ENCODE measurements at places on chromosomes 2 and 18.

GRCh38 chr18:42114310-42114943 lies 159.4 kb downstream of the PIK3C3 start:
- DNase-seq = no peak

DNA sequence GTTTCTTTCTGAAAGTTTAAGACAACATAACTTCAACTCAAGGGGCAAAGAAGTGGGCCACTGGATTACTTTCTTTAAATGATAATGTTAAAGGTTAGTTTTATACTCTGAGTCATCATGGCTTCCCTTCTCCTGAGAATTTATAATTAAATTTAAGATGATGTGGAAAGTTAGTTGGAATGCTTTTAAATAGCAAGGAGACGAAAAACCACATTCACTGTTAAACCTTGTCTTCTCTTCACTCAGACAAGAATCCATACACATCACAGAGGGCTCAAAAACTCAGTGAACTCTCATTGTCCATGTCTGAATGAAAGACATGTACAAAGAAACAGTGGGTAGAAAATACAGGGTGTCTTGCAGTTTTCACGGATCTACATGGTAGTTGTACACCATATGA lies 65.6 kb downstream of the COL5A2 start:
- no peak for DNase-seq

DNA sequence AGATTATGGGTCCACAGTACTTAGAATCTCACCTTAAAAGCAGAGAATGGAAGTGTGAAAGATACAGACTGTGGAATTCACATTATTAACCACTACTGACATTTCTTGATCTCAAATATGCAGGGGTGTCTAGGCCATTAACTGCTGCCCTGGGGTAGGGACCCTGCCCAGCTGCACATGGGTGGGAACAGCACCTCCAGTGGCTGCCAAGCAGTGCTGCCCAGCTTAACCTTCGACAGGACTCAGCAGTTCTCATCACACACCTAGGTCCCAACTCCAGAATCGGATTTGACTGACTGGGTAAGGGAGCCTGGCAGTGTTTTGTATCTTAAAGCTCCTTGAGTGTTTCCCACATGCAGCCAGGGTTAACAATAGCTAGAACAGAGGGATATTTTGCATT lies 14.9 kb downstream of the ERFE start:
- DNase-seq = no peak

DNA sequence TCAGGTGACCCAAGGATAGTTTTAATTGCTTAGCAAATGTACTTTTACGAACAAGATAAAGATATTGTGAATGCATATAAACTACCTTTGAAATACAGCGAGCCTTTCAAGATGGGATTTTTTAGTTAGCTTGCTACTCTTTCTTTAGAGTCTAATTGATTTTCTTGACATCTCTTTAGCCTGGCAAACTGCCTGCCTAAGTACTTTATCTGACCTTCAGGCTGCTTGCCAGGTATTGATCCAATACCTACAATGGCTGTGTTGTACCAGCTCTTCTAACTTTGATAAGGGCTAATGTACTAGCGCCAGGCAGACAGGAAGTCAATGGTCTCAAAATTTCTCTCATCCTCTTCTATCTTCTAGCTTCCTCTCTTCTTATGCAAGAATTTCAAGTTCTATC lies 414.4 kb upstream of the ACVR2A start:
- DNase-seq = no peak

GRCh38 chr2:19358242-19359020 lies at the start of gene OSR1:
OSR1 (minus strand) TSS chr2:19358623; CDS start chr2:19353805, 4,818 bp downstream.
- no peak for DNase-seq

- no peak for DNase-seq
Measured at GRCh38 chr2:238077292-238077691, 16.5 kb downstream of the SCLY start.

DNA sequence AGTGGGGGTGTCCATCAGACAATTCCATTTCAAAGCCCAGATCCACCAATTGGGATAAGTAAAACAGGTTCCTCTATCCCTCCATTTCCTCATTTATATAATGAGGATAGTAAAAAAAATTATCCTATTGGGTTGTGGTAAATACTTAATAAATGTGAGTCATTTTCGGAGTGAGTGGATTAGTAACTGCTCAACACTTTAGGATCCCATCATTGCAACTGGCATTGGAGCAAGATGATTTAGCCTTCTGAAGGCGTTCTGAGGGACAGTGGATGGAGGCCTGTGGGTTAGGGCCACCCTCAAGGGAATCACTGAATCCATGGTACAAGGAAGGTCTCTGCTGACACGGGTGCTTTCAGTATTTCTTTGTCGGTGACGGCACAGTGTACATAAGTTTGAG lies 108.6 kb upstream of the FZD7 start:
- DNase-seq = no peak

DNA sequence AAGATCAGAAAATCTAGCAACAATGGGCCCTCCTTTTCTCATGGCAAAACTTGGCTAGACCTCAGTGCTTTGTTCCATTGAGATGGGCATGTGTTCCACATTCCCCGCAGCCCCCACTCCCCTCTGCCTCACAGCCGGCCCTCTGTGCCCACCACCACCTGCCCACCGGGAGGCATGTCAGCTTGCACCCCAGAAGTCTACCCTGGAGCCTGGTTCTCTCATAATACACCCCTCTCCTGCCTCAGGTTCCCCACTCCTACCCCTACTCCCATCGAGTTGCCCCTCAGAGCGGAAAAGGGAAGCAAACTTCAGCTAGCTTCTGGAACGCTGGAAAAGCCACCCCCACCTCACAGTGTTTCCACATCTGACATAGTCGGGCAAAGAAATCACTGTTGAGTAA lies 219.0 kb downstream of the ANAPC1 start:
- no peak for DNase-seq

DNA sequence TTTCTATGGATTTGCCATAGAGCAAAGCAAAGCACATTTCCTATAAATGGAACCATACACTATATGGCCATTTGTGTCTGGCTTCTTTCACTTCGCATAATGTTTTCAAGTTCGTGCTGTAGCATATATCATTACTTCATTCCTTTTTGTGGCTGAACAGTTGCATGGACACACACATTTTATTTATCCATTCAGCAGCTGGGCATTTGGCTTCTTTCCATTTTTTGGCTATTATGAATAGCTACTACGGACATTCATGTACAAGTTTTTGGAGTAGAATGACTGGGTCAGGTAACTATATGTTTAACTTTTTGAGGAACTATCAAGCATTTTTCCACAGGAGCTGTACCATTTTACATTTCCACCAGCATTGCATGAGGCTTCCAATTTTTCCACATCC lies 10.7 kb upstream of the SELENOI start:
- DNase-seq = no peak

GRCh38 chr2:108240966-108241365 lies 1.2 kb downstream of the SULT1C3 start:
- no peak for DNase-seq

- DNase-seq = no peak
Measured at GRCh38 chr18:65937180-65937579, 186.4 kb downstream of the CDH7 start.

GRCh38 chr18:12287131-12287681 lies 20.8 kb upstream of the TUBB6 start:
- DNase-seq = no peak

DNA sequence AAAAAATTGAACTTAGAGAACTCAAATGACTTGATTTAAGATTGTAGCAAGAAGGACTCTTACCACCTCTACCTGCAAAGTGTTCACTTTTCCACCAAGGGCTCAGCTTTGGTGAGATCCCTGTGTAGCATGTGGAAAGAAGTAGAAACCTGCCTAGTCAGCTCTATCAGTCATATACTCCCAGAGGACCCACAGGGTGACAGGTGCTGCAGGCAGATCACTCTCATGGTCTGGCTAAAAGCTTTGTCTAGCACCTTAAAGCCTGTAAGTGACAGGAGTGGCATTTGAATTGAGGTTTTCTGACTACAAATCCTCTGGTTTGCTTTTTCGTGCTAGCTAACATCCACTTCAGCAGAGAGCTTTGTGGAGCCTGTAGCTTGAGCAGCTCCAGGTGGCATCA lies 18.7 kb upstream of the NEMP2 start:
- no peak for DNase-seq

DNA sequence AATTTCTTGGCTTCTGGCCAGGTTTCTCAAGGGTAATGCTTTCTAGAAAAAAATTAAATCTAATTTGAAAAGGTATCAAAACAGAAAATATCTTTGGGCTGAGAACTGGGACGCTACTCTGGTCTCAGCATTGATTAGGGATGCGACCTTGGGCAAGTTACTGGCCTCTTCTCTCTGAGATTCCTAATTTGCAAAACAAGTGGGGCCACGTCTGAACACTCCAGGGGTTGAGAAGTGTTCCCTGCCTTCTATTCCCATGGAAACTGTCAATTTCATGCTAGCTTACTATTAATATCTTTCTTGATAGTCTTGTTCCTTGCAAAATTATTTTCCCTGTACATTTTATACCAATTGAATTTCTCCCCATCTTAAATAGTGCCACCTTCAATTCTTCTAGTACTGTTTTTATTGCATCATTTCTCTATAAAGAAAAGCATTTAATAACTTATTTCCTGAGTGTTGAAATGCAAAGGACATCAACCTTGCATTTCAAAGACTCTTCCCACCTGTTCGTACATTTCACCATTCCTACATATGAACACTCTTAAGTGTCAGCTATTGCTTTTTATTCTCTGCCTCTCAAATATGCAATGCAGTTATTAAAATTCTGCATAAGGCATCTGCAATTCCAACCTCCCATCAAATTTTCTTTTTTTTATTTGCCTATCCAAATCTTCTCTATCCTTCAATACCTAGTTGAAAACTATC lies 118.3 kb upstream of the DSEL start:
- no peak for DNase-seq

DNA sequence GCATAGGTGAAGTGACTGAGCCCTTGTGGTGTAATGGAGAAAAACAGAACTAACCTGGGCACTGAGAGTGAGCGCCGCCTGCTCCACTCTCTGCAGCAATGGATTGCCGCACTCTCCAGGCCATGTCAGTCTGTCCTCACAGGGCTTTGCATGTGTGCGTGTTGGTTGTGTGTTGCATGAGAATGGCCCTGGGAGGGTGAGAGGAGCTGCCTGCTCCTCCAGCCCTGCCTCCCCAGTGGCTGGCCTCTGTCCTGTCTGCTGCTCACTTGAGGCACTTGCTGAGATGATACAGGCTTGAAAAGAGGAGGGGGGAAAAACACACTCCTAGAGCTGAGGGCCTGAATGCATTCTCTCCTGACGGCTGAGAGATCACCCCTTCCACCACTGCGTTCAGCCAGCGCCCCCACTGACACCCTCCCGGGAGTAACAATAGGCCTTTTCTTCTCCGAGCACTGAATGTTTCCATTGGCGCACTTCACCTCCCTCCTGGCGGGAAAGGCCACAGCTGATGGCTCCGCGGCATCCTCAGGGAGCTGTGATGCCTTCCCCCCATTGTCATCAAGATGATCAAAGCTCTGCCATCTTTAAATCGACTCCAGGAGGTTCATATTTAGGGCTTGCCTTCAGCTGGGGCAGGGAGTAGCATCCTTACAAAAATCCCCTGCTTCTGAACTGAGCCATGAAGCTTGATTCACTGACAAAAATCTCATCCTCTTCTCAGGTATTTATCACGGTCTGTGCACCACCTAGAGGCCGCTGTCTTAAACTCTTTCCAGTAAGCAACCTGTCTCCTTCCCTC lies 49.9 kb upstream of the DAPL1 start:
- DNase-seq = no peak

DNA sequence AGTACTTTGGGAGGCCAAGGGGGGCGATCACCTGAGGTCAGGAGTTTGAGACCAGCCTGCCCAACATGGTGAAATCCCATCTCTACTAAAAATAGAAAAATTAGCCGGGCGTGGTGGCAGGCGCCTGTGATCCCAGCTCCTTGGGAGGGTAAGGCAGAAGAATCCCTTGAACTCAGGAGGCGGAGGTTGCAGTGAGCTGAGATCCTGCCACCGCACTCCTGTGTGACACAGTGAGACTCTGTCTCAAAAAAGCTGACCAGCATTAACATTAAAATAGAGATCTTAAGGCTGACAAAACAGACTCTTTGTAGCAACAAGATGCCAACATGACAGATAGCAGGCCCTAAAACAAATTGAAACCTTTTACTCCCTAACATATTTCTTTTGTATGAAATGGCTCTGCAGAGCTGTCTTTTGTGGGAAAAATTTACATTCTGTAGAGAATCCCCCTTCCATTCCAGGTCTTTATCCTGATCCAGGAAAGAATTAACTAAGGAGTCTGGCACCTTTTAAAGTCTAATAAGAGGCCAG lies 213.9 kb downstream of the RAB3GAP1 start:
- no peak for DNase-seq

DNA sequence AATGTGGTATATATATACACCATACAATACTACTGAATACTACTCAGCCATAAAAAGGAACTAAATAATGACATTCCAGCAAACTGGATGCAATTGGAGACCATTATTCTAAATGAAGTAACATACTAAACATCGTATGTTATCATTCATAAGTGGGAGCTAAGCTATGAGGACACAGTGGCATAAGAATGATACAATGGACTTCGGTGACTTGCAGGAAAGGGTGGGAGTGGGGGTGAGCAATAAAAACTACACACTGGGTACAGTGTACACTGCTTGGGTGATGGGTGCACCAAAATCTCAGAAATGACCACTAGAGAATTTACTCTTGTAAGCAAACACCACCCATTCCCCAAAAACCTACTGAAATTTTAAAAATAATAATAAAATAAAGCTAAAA lies 87.9 kb downstream of the RAB31 start:
- DNase-seq = no peak

DNA sequence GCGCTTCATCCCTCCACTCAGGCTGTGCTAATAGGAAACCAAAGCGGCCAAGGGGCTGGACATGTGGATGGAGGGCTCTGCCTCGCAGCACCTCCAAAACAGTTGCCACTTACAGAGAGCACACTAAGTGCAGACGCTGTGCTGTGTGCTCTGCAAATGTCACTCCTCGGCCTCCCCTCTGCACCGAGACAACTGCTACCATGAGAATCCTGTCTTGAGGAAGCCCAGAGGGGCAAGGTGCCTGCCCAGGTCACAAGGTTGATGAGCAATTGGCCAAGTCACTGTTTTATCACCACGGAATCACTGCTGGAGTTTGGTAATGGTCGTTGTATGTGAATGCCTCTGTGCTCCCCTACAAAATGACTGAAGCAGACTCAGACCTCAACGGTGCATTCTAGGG lies 132.2 kb downstream of the SEPTIN10 start:
- DNase-seq = no peak

GRCh38 chr2:28063492-28063962 lies 173.0 kb downstream of the BABAM2 start:
- DNase-seq = no peak

DNA sequence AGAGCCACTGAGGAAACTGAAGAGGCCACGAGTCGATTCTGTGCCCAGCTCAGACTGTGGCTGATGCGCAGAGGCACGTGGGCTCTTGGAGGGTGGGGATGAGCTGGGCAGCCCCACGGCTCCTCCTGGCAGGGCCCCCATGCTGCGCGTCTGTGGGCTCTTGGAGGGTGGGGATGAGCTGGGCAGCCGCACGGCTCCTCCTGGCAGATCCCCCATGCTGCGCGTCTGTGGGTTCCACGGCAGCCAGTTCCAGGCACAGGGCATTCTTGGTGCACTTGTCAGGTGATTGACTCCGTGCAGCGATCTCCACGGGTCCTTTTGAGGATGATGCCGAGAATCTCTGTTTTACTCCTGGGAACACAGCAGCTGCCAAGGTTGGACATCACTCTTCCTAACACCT lies 138.1 kb upstream of the ZNF236 start:
- no peak for DNase-seq

- DNase-seq = no peak
Measured at GRCh38 chr2:40488101-40488601, 36.3 kb upstream of the SLC8A1 start.
